ENCODE measurements at places on chromosomes 16 and 17.

DNA sequence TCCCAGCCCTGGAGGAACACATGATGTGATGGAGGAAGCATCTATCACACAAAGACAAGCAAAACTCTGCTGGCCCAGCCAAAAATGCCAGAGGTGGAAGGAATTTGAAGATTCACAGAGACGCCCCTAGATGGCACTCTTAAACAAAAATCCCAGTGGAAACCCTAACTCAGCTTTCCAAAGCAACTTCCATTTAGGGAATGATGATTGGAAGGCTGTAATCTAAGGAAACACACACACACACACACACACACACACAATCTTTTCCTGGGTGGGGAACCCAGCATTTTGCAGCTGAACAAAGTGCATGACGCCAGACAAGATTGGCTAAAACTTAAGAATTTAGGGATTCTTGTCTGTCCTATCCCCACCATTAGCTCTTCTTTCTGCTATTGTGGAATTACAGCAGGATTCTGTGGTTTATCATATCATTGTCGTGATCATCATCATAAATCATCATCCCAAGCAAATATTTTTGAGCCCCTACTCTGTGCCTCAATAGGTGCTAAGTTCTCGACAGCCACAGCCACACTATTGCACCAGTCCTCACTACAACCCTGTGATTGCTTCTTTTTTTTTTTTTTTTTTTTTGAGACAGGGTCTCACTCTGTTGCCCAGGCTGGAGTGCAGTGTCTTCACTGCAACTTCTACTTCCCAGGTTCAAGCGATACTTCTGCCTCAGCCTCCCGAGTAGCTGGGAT, 1.6 kb upstream of the LDAF1 start:
- peak; percentile 62 for DNase-seq

- no peak for DNase-seq
Observed at GRCh38 chr17:42508426-42509165, 27.4 kb upstream of the NAGLU start.

- no peak for DNase-seq
Observed at GRCh38 chr16:1564325-1564724, 30.9 kb downstream of the TMEM204 start.

GRCh38 chr17:68511254-68511670, 968 bp upstream of the PRKAR1A start:
- DNase-seq = no peak

- peak; percentile 31 for DNase-seq
Observed at GRCh38 chr16:2210386-2211365, at the start of gene BRICD5. Gene BRICD5 (minus strand): TSS chr16:2210863. CDS start chr16:2210833, 30 bp downstream.

GRCh38 chr16:1133271-1133670, 19.6 kb upstream of the CACNA1H start:
- no peak for DNase-seq

DNA sequence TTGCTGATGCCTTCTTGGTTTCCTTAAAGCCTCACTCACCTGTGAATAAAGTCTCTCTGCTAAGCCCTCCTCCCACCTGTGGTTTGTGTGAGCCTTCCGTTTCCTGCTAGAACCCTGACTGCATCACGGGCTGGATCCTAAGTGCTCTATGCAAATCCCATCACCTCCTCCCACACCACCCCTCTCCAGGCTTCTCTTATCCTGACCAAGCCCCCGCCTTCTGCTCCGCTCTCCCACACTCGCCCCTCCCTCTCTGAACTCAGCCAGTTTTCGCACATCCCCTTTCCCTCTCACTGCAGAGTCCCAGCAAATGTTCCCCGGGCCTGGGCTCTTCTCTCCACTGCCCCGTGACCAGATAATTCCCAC, 51.8 kb downstream of the PIMREG start:
- DNase-seq = no peak

DNA sequence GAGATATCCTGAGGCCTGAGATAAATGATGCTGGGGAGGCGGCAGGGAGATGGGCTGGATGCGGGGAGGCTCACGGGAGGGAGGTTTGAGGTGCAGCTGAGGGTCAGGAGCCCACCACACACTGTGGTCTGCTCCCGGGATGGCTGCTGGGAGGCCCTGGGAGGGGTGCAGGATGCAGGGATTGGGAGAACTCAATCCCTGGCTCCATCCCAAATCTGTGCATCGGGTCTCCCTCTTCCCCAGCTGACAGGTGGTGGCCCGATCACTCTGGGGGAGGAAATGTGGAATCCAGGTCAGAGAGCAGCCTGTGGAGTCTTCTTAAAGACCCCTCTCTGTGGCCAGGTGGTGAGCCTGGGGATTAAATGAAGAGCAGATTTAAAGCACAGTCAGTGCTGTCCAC, 12.0 kb downstream of the PHB1 start:
- peak; percentile 84 for DNase-seq

DNA sequence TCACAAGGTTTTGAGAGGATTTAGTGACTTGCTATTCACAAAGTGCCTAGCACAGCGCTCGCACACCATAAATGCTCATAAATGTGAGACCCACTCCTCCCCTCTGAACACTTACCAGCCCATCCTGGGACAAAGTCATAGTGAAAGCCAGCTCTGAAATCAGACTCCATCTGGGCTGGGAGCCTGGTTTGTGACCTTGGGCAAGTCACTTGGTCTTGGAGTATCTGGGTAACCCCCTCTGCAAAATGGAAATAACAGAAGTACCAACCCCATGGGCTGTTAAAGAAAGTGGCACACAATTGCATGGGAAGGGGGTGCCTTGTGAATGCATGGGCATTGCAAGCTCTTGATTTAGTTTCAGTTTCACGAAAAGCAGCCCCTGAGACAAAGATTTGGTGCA, 104.7 kb upstream of the CDH5 start:
- no peak for DNase-seq

GRCh38 chr16:54545854-54546511, 259.4 kb upstream of the IRX3 start:
- DNase-seq = no peak
